ENCODE measurements at places on chromosomes 6 and 20.

- no peak for DNase-seq
Measured at GRCh38 chr6:11912420-11912819, 99.7 kb upstream of the HIVEP1 start.

GRCh38 chr6:130366107-130367005 lies 539 bp downstream of the TMEM200A start:
- no peak for DNase-seq

DNA sequence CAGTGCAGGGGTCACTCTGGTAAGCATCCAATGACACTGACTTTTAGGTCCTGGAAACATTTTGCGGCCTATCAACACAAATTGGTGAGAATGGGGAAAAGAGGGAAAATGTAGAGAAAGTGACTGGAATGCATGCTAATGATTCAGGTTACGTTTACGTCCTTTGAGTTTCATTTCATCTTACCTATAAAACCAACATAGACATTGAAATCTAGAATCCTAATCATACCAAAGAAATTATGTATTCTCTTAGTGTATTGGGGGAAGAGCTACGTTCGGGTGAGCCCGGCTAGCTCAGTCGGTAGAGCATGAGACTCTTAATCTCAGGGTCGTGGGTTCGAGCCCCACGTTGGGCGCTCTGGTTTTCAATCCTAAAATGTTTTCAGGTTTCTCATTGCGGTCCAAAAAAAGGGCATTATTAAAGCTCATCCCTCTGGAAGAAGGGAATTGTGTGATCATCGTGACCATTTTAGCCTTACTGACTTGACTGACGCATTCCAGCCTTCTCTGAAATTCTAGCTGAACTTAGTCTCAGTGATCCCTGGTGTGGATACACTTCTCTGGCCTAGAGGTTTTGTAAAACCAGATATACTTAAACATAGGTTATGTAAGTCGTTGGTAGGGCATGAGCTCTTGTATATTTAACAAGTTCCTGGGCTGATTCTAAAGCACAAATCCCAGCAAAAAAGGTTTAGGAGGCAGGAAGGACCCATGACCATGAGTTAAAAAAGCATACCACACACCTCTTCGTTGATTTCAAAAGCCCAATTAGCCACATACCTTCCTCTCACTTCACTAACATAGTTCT lies 18.3 kb downstream of the HMGN4 start:
- no peak for DNase-seq

- no peak for DNase-seq
Measured at GRCh38 chr6:165847407-165848085, 184.5 kb upstream of the PDE10A start.

GRCh38 chr6:65191471-65191870 lies 515.6 kb downstream of the EYS start:
- no peak for DNase-seq

GRCh38 chr20:44280387-44280786 lies 30.6 kb downstream of the FITM2 start:
- no peak for DNase-seq

DNA sequence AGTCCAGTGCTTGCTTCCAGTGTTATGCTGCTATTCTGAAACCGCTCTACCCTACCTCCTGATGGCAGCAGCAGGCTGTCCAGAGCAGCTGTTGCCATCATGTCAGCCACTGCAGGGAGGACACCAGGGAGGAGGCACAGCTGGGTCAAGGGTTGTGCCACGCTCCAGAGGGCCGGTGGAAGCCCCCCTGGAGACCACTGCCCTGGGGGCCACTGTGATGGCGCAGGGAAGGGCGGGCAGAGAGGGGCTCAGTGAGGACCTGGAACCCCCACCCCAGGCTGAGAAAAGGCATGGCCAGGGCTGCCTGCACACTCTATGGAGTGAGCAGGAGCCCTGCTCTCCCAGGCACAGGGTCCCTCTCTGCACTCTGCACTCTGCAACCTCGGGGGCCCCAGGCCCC lies 271.3 kb upstream of the BTBD3 start:
- DNase-seq, result no peak

DNA sequence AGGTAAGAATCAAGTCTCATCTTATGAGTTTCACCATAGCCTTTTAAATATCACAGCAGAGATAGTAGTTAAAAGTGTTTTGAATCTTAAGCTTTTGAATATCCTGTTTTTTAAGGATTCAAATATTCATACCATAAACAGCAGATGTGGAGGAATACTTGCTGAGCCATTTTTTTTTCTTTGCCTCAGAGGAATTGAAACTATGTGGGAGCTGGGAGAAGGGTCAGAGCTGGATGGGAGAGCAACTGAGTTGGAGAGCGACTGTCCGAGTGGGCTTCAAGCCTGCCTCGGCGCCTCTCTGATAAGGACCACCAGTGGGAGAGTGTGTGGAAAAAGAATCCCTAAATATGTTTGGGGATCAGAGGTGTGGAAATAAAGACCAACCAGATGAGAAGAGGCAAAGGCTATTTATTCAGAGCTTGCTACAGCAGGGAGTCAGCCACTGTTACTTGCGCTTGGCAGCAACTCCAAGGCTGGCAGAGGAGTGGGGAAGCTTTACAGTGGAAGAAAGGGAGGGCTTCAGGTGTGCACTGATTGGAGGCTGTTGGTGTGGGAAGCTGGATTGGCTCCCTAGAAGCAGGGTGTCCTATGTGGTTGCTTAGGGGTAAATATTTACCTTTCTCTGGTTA lies 34.3 kb upstream of the MCUR1 start:
- DNase-seq, result no peak

GRCh38 chr6:166623318-166623717 lies 3.7 kb downstream of the RPS6KA2 start:
- DNase-seq, result no peak

DNA sequence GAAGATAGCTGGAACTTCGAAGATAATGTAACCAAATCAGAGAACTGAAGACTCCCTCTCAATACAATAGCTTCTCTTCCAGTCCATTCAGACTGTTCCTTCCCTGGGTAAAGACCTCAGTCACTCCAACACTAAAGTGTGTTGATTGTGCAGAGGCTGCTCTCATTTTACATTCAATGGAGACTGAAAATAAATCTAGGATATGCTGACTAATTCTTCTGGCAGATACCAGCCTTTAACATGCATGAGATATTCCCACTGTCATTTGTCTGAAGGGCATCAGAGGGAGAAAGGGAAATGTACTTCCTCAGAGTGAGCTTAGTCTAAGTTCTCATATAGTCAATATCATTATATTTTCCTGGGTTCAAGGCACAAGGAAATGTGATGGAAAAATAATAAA lies 166.4 kb upstream of the IRAK1BP1 start:
- DNase-seq, result no peak

DNA sequence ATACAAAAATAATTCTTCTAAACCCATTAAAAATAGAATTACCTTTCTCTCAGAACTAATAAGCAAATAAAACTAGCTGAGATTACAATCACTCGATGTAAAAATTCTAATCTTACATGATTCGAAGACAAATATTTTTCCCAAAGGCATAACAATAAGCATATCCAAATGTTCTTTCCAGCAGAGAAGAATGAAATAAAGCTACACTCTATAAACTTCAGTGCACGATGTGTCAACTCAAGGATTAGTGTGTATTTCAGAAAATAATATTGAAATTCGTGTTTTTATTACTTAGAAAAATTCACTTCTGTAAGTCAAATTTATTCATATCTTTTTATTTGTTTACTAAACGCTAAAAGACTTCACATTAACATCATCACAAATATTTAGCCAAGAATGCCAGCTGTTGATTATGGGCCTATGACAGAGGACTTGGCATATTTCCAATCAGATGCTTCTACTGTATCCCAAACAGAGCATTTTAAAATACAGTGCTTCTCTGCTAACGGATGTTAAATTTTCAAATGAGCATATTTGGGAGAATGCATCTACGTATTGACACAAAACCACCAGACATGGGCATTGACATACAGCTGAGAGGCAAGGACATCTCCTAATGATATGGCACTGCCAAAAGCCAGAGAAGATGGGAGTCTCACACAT lies 54.7 kb upstream of the PDE7B start:
- DNase-seq, result no peak

DNA sequence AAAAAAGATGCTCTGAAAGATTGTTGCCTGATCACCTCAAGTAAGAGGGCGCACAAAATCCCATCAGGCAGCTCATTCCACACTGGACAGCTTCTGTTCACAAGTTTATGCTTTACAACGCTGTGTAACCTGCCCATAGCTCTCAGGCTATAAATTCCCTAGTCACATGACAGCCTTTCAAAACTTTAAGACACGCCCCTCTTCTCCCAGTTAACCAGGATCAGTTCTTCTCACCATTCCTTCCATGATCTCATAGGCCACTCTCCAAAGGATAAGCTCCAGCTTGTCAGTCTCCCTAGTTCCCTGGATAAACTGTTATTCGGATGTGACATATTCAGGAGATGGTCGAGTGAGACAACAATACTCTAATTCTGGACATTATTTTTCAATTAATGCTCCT lies 15.0 kb downstream of the ADNP start:
- no peak for DNase-seq

- DNase-seq, result no peak
Measured at GRCh38 chr6:146878168-146878951, 279.6 kb downstream of the ADGB start.

DNA sequence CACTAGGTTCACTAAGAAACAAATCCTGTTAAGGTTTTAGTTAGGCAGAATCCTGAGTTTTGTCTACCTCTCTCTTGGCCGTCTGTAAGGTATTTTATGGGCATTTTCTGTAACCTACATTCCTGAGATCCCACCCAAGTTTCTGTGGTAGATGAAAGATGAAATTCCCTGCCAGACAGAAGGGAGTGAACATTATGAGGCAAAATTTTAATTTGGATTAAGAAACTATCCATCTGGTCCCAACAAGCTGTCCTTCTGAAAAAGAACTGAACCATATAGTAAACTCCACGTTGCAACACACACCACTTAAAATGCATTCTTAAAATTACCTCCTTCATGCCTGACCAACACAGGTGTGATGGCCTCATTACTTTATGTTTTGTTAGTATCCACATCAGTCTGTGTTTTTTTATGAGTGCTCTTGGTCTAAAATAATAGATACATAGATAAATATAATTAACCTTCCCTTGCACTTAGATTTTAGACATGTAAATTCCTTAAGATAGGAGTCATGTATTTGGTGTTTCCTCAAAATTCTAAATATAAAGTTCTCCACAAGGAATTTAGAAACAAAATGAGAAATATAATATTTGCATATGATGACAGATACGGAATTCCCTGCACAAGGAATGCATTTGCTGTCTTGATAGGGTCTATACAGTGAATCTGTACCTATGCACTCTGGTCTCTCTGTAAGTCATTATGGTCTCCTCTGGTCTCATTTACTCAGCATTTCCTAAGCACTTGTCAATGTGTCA lies 86.5 kb downstream of the CHD6 start:
- no peak for DNase-seq

DNA sequence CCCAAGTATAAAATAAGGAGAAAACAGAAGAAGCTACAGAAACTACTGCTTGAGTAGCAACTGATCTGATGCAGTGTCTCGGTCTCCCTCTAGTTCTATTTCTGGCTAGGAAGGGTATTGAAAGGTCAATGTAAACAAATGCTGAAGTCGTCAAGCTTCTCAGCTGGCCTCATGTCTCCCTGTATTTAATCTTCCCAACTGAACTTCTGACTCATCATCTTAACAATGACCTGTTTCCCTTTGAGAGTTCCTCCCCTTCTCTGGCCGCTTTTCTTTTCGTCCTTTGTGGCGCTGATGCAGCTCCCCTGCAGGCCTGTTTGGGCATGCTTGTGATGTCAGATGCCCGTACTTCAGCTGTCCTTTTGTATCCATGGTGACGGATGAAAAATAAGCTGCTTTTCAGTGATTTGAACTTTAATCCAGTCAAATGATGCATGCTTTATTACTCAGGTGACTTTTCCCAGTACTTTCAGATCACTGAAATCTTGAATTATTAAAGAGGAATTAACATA lies 7.8 kb upstream of the LCA5 start:
- no peak for DNase-seq

GRCh38 chr6:69792292-69792691 lies 4.5 kb downstream of the LMBRD1 start:
- no peak for DNase-seq

DNA sequence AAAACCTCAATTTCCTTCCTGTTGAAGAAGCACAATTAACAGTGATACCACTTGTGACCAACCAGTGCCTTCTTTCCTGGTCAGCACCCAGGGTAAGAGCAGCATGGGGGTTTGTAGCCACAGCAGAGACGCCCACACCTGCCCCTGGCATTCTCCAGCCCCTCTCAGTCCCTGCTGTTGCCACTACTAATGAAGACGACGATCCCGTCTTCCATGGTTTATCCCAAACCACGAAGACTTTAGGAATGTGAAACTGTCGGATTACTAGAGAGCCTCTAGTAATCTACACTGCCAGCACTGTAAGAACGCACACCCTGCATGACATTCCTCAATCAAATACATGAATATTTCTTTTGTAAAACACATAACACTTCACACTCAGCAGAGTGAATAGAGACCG lies 60.0 kb downstream of the GINS1 start:
- DNase-seq, result no peak

DNA sequence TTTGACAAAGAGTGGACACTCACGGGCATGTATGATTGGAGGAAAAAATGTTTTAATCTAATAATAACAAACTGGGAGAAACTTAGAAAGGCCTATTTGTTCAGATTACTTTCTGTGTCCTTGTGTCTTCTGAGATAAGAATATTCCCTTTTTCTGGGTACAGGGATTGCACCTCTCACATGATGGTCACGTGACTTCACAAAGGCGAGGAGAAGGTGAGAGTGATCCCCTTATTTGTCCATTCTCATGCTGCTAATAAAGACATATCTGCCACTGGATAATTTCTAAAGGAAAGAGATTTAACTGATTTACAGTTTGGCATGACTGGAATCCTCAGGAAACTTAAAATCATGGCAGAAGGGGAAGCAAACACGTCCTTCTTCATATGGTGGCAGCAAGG lies 989.7 kb upstream of the FLRT3 start:
- no peak for DNase-seq

DNA sequence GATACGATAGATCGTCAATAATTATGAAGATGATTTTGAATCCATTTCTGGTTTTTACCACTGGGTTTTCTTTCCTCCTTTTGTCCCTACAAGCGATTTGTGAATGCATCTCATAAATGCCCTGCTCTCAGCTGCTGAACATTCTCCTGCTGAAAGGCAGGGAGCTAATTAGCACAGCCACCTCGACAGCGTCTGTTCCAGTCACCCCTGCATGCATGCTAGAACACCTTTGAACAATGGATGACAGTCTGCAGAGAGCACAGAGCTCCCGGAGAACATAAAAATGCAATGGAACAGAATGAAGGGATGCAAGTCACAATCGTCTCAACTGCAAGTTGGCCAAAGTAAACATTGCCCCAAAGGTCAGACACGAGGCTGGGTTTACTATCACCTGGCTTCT lies 105.8 kb downstream of the SLC35B3 start:
- DNase-seq, result no peak

- DNase-seq, result no peak
Measured at GRCh38 chr6:90411292-90411781, 114.7 kb upstream of the BACH2 start.

GRCh38 chr20:9179867-9180266 lies 111.0 kb downstream of the PLCB4 start:
- DNase-seq, result no peak

- no peak for DNase-seq
Measured at GRCh38 chr6:43246301-43247113, 3.2 kb downstream of the TTBK1 start.

GRCh38 chr6:76942203-76942966 lies 520.9 kb downstream of the HTR1B start:
- DNase-seq, result no peak

- no peak for DNase-seq
Measured at GRCh38 chr6:47308552-47309290, 984 bp downstream of the TNFRSF21 start.
